ENCODE measurements at places on chromosomes 7 and 10. TPM values are rescaled to one million over a fixed set of nuclear protein-coding genes. Genes with fewer than 3 reads are reported as not detected.

Gene ADCYAP1R1
- not detected for polyA plus RNA-seq

DNA sequence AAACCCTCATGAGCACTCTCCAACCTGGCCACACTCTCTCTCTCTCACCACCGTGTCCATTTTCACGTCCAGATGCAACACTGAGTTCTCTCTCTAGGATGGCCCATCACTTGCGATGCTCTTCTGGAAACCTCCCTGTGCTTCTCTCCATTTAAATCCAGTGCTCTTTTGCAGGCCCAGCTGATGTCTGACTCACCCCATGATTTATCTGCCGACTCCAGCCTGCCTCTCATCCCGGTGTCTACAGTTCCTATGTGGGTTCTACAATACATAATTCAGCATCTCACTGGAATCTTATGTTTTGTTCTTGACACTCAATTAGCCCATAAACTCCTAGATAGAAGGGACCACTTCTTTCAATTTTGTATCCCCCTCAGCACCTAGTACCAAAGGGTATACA is 5.0 kb downstream of the TPK1 start:
- H3K4me1 ChIP-seq: peaks cover 3% of the 10 kb centered on the region
- no peaks in the 10 kb centered on the region for H3K36me3 ChIP-seq
- H3K27me3 ChIP-seq: no peaks in the 10 kb centered on the region
- no peak overlapping the region for H3K4me3 ChIP-seq

GRCh38 chr10:13977861-13978532 is 352.7 kb downstream of the FRMD4A start:
- H3K36me3 ChIP-seq: no peaks in the 10 kb centered on the region
- no peak overlapping the region for H3K27ac ChIP-seq
- H3K4me1 ChIP-seq: no peaks in the 10 kb centered on the region
- H3K4me3 ChIP-seq: no peak overlapping the region

Gene SPDYE2B
- not detected for polyA plus RNA-seq

GRCh38 chr10:23362879-23363792 is 18.5 kb upstream of the C10orf67 start:
- DNase-seq: no peak
- no peaks in the 10 kb centered on the region for H3K4me1 ChIP-seq
- no peaks in the 10 kb centered on the region for H3K27me3 ChIP-seq
- no peak overlapping the region for H3K27ac ChIP-seq
- H3K4me3 ChIP-seq: no peak overlapping the region

DNA sequence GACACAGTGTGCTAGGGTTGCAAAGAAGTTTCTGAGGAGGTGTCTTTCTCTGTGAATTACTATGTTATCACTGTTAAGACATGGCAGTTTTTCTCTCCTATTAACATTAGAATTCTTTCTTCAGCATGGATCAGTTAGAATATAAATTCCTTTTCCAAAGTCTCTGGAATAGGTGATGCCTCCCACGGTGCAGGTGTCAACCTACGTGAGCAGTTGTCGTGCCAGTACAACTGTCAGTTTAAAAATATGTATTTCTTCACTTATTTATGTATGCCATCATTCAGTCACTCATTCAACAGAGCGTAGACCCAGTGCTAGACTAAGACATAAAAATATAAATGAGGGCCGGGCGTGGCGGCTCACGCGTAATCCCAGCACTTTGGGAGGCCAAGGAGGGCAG is 83.5 kb downstream of the TACC2 start:
- H3K36me3 ChIP-seq: no peaks in the 10 kb centered on the region
- no peak for DNase-seq
- H3K27me3 ChIP-seq: peaks cover 5% of the 10 kb centered on the region
- H3K4me3 ChIP-seq: no peak overlapping the region
- no peak overlapping the region for H3K27ac ChIP-seq

Gene VPS37D
- 2.1 TPM for polyA plus RNA-seq

DNA sequence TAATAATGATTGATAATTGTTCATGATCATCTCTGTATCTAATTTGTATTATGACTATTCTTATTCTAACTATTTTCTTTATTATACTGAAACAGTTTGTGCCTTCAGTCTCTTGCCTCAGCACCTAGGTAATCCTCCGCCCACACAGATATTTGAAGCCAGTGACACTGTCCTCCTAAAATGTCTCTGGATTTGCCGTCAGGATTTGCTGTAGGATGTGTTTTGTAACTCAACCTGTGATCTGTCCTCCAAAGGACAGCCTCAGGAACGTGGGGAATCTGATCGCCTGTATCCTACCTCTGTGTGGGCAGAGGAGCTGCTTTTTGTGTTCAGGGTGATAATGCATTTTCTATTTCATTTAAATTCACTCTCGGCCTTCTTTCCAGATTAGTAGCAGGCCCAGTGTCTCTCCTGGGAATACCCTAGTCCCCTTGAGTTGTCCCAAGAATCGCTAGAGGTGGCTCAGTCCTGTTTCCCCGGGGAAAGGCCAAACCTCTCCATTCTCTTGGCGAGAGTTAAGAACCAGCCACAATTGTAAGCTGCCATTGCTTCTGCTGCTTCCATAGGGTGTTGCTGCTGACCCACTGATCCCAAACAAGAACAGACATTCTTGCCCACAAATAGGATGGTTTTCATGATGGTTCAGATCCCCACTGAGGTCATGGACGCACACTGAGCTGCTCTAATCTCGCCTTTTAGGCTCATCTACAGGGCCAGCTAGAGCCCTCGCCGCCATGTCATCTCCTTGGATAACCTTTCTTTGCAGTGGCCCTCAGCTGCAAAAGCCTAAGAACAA is 136.2 kb upstream of the KCNMA1 start:
- no peak overlapping the region for H3K4me3 ChIP-seq
- H3K27ac ChIP-seq: no peak overlapping the region
- peaks cover 12% of the 10 kb centered on the region for H3K27me3 ChIP-seq

Gene HOXA5
- polyA plus RNA-seq: not detected

Gene ACTA2
- polyA plus RNA-seq: 0.46 TPM

DNA sequence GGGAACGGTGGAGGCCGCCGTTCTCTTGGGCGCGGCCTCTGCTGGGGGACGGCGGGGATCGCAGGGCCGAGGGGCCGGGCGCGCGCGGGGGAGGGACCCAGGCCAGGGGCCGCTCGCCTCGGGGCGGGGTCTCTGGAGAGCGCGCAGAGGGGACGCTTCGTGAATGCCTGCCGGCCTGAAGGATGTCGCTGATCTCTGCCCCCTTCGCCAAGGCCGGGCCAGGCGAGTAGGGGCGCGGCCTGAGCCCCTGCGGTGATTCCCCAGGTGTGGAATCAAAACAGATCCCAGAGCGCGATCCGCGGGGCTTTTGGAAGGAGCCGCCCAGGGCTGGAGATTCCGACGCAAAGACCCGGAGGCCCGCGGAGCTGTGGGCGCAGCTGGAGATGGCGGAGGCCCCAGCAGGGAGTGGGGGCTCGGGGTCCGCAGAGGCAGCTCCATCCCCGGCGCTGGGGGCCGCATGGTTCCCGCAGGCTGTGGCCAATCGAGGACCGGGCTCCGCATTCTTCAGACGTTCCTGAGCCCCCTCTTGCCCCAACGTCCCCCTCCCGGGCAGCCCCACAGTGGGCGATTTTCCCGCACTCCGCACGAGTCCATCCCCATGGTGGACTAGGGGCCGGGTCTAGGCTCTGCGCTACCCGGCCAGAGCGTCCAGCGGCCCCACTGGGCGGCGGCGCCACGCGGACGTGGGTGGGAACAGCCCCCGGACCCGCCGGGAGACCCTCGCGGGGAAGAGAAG is 166.0 kb downstream of the ACTR3B start:
- H3K27me3 ChIP-seq: peaks cover 51% of the 10 kb centered on the region
- no peak overlapping the region for H3K4me3 ChIP-seq
- no peak for DNase-seq
- H3K27ac ChIP-seq: no peak overlapping the region
- no peaks in the 10 kb centered on the region for H3K36me3 ChIP-seq

DNA sequence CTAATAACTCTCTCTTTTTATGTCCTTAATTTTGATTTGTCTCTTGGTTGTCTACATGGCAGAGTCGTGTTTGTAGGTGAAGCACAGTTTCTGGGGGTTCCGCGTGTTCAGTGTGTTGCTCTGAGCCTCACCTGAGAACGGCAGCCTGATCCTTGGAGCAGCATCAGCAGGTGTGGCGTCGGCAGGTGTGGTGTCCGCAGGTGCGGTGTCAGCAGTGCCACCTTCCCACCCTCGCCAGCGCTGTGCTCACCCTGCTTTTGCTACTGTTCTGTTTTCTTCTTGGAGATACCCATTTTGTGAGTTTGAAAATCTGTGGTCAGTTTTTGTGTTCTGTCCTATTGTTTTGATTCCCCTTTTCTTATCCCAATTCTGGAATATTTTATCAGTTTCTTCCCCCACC is 406.6 kb downstream of the GLRX3 start:
- no peaks in the 10 kb centered on the region for H3K36me3 ChIP-seq
- H3K4me1 ChIP-seq: no peaks in the 10 kb centered on the region
- peaks cover 7% of the 10 kb centered on the region for H3K27me3 ChIP-seq
- no peak overlapping the region for H3K4me3 ChIP-seq

- H3K4me3 ChIP-seq: no peak overlapping the region
- H3K36me3 ChIP-seq: no peaks in the 10 kb centered on the region
- no peaks in the 10 kb centered on the region for H3K4me1 ChIP-seq
- no peak for DNase-seq
- no peak overlapping the region for H3K27ac ChIP-seq
Measured at GRCh38 chr10:82319562-82319961, 444.6 kb downstream of the NRG3 start.

Gene JCAD
- not detected for polyA plus RNA-seq

GRCh38 chr10:10901906-10902305 is 115.8 kb upstream of the CELF2 start:
- no peaks in the 10 kb centered on the region for H3K27me3 ChIP-seq
- H3K36me3 ChIP-seq: no peaks in the 10 kb centered on the region

Gene CRHR2
- not detected for polyA plus RNA-seq

DNA sequence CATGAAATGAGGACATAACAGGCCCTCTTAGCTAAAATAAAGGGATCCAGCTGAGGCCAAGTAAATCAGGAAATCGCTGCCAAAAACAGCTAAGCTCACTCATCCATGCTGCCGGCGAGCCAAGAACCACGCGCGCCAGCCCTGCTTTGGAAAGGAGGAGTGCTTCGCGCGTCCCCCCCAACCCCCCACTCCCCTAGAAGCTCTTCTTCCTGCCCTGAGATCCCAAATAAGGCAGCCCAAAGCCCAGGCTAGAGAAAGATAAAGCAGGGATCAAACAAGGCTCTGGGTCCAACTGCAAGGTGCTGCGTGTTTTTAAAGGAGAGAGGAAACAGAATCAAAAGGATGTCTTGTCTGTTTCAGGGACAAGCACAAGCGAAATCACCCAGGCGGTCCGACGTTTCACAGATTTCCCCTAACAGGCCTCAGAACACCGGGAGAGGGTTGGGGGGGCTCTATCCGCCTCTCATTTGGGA is 168.3 kb upstream of the AUTS2 start:
- DNase-seq: no peak
- no peaks in the 10 kb centered on the region for H3K4me1 ChIP-seq
- no peak overlapping the region for H3K4me3 ChIP-seq

Gene PRSS2
- polyA plus RNA-seq: 1.4 TPM

- H3K27me3 ChIP-seq: peaks cover 29% of the 10 kb centered on the region
- H3K4me3 ChIP-seq: no peak overlapping the region
- H3K27ac ChIP-seq: no peak overlapping the region
Measured at GRCh38 chr7:151964951-151965350, 8.7 kb downstream of the GALNTL5 start.

DNA sequence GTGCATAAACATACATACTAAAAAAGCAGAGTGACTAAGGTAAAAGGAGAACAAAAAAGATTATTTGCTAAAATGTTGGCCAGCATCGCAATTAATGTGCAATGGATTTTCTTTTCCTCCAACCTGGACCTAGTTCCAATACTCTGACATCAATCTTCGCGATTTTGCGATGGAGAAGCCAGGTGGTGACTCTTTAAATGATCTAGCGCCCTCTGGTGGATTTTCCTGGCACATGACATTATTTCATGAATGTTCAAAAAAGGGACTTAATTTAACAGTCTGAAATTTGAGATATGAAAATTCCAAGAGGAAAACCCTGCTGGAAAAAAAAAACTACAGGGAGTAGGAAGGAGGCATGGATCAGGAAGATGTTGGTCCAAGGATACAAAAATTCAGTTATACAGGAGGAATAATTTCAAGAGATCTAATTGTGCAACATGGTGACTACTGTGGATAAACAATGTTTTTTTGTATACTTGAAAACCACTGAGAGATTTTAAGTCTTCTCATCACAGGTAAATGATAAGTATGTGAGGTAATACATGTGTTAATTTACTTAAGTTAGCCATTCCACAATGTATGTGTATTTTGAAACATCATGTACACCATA is 4.3 kb upstream of the KCNMA1 start:
- H3K4me1 ChIP-seq: no peaks in the 10 kb centered on the region
- no peak overlapping the region for H3K27ac ChIP-seq
- H3K27me3 ChIP-seq: peaks cover 19% of the 10 kb centered on the region
- H3K4me3 ChIP-seq: no peak overlapping the region
- DNase-seq: peak; percentile 73

DNA sequence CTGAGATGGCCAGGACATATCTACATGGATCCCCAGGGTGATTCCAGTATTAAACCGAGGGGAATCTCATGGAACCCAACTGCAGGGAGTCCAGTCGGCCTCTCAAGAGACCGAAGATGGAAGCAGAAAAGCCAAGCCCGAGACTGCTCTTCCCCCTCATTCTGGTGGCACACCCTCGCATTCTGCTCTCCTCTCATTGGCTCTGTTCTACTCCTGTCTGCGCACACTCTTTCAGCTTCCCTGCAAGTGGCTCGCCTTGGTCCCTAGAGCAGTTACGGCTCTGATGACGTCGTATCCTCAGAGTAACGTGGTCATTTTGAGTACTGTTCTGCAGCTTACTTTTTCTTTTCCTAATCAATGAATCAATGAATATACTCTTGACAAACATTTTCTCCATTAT is 72.6 kb upstream of the RHEB start:
- no peaks in the 10 kb centered on the region for H3K36me3 ChIP-seq
- no peak for DNase-seq
- H3K27ac ChIP-seq: no peak overlapping the region
- H3K4me3 ChIP-seq: no peak overlapping the region
- no peaks in the 10 kb centered on the region for H3K4me1 ChIP-seq

Gene MSS51
- 1.2 TPM for polyA plus RNA-seq

DNA sequence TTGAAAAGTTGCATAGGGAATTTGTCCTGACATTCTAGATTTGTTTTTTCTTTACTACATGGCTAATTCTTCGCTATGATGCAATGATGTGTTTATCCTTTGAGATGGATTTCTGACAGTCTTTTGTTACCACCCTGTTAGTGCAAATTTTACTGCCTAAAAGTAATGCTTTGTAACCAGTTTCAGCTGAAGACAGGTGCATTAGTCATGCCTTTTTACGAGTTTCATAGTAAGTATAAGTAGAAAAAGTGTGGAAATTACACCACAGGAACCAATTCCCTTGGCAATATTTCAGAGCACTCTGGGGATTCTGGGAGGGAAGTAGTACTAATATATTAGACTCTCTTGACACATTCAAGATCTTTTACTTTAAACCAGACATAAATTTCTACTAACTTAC is 257.8 kb upstream of the DKK1 start:
- no peaks in the 10 kb centered on the region for H3K4me1 ChIP-seq
- DNase-seq: no peak
- H3K4me3 ChIP-seq: no peak overlapping the region
- H3K27me3 ChIP-seq: no peaks in the 10 kb centered on the region

- no peak overlapping the region for H3K27ac ChIP-seq
- H3K27me3 ChIP-seq: no peaks in the 10 kb centered on the region
- H3K4me1 ChIP-seq: no peaks in the 10 kb centered on the region
- H3K36me3 ChIP-seq: no peaks in the 10 kb centered on the region
- no peak for DNase-seq
- H3K4me3 ChIP-seq: no peak overlapping the region
Measured at GRCh38 chr7:50415844-50416364, 34.2 kb downstream of the FIGNL1 start.

Gene PRR15
- polyA plus RNA-seq: not detected

Measured in K562 (cell line).